SK-N-SH treated with all-trans-retinoic acid at 6 μM for 48 hours (cell line): ENCODE measurements at places on chromosomes 2 and 18.

- ATAC-seq, result no peak
Observed at GRCh38 chr2:36675579-36676282, 20.8 kb upstream of the VIT start.

GRCh38 chr18:36380173-36380827 lies 82.8 kb downstream of the FHOD3 start:
- ATAC-seq, result no peak

DNA sequence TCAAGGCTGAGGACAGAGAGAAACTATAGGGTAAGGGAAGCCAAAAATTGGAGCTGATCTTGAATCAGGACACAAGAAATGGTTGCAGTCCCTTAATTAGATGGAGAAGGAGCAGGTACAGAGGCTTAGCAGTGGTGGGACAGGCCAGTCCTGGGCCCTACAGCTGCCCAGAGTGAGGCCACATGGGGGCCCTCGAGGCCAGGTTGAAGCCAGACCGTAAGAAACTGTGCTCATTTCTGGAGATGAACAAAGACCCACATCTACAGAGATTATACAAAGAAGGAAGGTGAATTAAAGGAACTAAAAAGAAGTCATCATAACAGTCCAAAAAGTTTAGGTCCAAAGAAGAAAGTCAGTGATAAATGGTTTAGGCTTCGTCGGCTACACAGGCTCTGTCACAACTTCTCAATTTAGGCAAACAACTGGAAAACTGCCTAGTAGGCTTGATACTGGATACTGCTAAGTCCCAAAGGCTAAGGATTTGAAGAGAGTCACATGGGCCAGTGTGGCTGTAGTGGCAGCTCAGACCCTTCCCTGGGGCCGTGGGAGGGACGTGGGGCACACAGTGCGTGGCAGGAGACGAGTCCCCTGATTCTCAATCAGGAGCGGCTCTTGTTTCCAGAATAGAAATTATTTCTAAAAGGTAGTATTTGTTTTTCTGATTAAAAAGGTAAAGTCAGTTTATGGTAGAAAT lies 50.4 kb upstream of the CNGA3 start:
- ATAC-seq, result peak; percentile 71; the same call in 2 of the 3 replicates

GRCh38 chr2:111100765-111101162 lies 19.9 kb upstream of the BCL2L11 start:
- no peak for ATAC-seq

GRCh38 chr2:41706286-41706685 lies 341.5 kb upstream of the PKDCC start:
- no peak for ATAC-seq

- no peak for ATAC-seq
Observed at GRCh38 chr2:202133909-202134265, 60.8 kb downstream of the KIAA2012 start.

DNA sequence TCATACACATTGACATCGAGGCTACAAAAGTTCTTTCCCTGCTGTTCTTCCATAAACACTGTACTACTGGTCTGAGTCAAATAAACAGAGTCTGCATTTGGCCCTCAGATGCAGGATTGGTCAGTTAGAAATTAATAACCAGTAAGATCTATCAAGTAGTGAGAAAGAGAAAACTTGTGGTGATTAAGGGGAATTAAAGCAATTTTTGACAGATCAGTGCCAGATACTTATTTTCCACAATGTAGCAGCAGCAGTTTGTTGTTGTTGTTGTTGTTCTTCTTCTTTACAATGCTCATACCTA lies 85.0 kb downstream of the IKZF2 start:
- ATAC-seq, result no peak; the same call in 2 of the 3 replicates

GRCh38 chr2:239778042-239778851 lies 246.9 kb downstream of the NDUFA10 start:
- no peak for ATAC-seq

DNA sequence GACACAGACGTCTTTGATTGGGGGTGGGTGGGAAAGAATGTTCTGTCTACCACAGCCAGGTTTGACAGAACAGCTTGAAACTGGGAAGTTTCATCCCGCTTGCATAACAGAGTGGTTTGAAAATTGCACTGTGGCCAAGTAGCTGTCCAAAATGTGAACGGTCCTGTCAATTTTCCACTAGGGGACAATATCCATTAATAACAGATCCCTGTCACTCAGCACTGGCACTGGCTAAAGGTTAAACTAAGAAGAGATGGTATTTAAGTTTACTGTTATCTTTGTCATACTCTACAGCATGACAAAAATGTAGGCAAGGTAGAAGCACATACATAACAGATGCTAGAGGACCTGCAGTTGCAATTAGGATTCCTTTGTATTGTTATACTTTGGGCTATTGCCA lies 55.6 kb upstream of the ACMSD start:
- 0 out of 3 replicates have a peak, but pooled peaks have one; percentile 25 for ATAC-seq

GRCh38 chr2:241142593-241142992 lies 6.7 kb downstream of the PASK start:
- no peak for ATAC-seq

- no peak for ATAC-seq
Observed at GRCh38 chr2:107685421-107685986, 141.2 kb upstream of the RGPD4 start.

GRCh38 chr2:22991844-22992243 lies 393.1 kb upstream of the KLHL29 start:
- ATAC-seq, result no peak

- no peak for ATAC-seq
Observed at GRCh38 chr2:29397713-29398112, 282.5 kb downstream of the CLIP4 start.
